GM12891 (cell line): ENCODE measurements at places on chromosomes 11 and 22.

DNA sequence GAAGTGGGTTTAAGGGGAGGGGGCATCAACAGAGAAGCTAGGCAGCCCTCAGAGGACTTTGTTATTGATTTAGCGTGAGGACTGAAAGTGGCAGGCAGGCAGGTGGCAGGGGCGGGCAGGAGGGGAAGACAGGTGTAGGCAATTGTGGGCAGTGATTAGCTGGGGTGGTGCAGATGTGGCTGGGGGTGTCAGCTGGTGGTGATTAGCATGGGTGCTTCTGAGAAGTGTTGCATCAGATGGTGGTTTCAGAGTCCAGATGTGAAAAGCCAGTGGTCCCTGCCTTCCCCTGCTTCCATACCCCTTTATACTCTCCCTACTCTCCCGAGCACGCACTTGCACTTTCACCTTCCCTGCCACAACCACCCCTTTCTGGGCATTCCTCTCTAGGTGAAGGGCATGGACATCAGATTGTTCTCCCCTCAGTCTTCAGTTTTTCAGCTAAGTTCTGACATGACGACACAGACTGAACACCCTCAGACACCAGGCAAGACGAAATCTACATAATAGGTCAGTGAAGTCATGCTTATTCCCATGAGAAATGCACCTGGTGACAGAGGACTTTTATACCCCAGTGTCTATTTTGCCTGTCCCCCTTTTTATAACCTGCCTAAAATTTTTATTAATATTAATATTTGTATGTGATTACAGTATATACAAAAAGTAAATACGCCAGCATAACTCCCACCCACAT, 435.7 kb upstream of the CADM1 start:
- DNase-seq: no peak

- no peak for DNase-seq
These were observed 18.3 kb downstream of the ATG16L2 start for GRCh38 chr11:72832301-72833082.

DNA sequence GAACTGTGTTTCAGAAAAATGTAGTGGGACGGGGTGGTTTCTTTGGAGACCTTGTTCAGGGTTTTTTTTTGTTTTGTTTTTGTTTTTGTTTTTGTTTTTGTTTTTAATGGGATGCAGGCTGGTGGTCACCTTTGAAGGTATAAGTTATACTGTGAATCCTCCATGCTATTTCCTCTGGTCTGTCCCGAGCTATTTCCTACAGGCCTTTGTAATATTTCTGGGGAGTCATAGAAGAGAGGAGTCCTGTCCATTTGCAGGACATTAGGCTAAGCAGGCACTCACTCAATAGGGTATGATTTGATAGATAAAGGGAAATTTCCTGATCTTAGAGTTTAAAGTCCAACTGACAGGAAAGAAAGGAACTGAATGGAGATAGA, 78.0 kb downstream of the TRAF6 start:
- no peak for DNase-seq

- DNase-seq: no peak
These were observed 705.4 kb upstream of the TENM4 start for GRCh38 chr11:80146232-80146631.

- no peak for DNase-seq
These were observed 2.3 kb downstream of the CTTN start for GRCh38 chr11:70400643-70401042.

GRCh38 chr11:93905384-93905783, 55.0 kb upstream of the VSTM5 start:
- no peak for DNase-seq

DNA sequence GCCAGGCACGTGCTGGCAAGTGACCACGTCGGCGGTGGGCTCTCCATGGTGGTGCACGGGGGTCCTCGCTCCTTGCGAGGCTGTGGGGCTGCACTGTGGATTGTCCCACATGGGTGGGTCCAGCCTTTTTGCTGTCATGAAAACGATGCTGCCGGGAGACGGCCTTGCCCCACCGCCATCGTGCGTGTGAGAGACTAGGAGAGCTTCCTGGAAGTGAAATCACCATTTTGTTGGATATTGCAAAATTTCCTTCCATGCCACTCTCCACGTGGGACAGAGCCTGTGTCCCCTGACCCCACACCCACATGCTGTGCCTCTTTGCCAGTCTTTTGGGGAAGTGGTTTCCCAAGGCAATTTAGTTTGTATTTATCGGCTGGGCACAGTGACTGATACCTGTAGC, 18.2 kb upstream of the GRAMD4 start:
- no peak for DNase-seq

- DNase-seq: no peak
These were observed 97.6 kb downstream of the TRIM29 start for GRCh38 chr11:120040151-120040840.

- DNase-seq: no peak
These were observed 40.2 kb upstream of the EMID1 start for GRCh38 chr22:29165321-29166060.

DNA sequence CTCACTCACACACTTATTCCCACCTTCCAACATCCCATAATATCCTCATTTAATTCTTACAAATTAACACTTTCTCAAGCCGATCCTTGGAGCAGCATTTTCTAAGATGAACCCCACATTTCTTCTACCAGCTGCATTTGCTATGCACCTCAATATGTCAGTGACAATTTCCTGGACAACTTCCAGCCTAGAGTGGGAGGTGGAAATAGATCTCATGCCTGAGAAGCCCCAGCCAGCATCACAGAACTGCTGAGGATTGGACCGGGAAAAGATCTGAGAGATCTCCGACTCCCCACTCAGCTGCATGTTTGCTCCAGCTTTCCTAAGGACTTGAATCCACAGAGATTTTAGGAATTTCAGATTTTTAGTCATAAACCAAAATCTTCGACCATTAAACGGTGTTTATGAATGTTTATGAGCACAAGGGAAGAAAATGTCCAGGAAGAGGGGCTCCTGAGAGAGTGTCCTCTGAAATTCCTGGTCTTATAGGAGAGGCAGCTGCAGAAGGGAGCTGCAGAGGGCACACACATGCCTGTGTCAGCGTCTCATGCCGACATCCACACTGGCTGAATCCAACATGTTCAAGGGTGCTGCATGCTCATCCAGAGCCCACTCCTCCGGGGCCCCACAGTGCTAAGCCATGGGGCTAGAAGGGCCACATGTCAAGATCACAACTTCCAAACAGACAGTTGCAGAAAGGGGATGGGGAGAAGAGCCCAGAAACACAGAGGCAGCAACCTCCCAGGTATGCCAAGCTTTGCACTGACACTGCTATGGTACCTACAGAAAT, 68.6 kb downstream of the MICAL3 start:
- DNase-seq: no peak

DNA sequence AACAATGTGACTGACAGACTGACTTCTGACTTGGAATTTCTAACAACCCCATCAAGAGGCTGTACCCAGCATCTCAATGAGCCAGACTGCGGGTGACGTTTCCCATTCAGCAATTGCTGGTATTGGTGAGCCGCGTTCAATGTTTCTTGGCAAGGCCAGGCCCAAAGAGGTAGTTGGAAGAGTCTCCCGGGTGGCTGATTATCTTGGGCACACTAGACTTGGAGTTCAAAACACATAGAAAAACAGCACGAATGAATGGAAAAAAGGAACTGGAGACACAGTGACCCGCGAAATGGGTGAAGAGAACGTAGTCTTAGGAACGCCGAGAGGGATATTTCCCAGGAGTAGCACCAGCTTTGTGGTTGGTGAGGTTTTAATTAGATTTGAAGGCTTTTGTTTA, 115.7 kb downstream of the RPS6KA4 start:
- no peak for DNase-seq

GRCh38 chr11:34302046-34302921, 55.5 kb downstream of the ABTB2 start:
- DNase-seq: no peak

DNA sequence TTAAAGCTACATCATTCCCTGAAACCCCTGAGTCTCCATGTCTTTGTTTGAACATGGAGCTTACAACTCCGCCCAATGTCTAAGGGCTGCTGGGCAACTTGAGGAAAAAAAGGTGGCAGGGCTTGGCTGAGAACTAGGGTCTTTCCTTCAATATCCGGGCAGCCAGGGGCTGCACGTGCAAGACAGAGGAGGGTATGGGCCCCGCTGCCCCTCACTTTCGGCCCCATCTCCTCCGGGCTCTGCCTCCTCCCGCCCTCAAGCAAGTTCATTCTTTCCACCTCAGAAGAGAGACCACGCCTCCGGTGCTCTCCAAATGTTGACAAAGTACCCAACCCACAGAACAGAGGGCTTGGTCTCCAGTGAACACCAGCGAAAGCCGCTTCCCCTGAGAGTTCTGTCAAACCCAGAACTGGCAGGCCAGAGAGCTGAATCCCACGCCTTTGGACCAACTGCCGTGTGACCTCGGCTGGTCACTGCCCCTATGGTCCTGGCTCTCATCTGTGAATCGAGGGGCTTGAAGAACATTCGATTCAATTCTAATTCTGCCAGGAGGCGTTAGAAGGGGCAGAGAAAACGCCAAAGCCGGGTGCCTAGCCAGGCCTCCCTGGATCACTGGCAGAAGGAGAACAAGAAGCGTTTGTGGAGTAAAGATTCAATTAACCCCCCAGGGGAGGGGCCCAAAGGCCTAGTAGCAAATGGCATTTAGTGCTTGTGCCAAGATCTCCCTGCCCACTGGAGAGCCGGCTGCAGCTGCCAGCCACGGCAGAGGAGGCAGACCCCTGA, 7.3 kb downstream of the PDGFB start:
- no peak for DNase-seq

GRCh38 chr11:81104051-81104450, 1629.6 kb downstream of the FAM181B start:
- DNase-seq: no peak

DNA sequence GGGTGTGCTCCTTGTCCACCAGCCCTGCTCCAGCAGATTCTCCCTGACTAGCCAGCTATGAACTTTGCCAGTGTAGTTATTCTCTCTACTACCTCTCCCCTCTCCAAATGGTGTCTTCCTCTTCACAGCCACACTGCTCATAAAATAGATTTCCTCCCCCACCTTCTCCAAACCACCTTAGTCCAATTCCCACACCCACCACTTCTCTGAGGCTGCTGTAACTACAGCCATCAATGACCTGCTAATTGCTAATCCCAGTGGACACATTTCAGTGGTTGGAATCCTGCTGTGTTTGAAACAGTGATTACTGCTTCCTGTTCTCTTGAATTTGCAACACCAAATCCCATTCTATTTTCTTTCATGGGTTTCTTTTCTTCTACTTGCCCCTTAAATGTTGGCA, 23.4 kb downstream of the SYT9 start:
- no peak for DNase-seq

DNA sequence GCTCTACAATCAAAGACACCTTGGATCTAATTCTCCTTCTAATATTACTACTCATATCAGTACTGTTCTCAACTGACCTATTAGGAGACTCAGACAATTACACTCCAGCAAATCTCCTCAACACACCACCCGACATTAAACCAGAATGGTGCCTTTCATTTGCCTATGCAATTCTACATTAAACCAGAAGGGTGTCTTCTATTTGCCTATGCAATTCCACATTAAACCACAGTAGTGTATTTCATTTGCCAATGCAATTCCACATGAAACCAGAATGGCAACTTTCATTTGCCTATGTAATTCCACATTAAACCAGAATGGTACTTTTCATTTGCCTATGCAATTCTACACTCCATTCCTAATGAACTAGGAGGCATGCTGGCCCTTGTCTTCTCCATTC, 15.3 kb upstream of the APOL3 start:
- no peak for DNase-seq

GRCh38 chr11:74479732-74480123, 12.4 kb upstream of the KCNE3 start:
- no peak for DNase-seq

- no peak for DNase-seq
These were observed 11.4 kb downstream of the ARAP1 start for GRCh38 chr11:72740562-72741428.

DNA sequence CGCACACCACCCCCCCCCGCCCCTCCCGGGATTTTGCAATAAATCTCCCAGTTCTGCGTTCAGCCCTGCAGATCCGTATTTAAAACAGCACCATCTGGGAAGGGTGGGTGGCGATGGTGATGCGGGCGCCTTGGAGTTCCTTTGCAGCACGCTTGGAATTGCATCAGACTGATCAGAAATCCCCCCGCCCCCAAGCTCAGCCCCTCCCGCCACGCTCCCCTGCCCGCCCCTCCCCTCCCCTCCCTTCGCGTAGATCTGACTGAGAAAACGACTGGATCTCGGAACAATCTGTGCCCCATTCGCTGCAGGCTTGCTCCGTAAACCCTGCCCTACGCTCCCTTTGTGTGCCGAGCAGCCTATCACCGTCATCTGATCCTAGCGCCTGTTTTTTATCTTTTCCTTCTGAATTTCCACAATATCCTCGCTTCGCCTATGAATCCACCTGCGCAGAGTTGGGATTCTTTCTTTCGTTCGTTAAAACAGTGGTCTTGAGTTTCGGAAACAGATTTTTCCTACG, 18.1 kb upstream of the BDNF start:
- no peak for DNase-seq

- no peak for DNase-seq
These were observed 19.3 kb downstream of the ART5 start for GRCh38 chr11:3622521-3622920.

DNA sequence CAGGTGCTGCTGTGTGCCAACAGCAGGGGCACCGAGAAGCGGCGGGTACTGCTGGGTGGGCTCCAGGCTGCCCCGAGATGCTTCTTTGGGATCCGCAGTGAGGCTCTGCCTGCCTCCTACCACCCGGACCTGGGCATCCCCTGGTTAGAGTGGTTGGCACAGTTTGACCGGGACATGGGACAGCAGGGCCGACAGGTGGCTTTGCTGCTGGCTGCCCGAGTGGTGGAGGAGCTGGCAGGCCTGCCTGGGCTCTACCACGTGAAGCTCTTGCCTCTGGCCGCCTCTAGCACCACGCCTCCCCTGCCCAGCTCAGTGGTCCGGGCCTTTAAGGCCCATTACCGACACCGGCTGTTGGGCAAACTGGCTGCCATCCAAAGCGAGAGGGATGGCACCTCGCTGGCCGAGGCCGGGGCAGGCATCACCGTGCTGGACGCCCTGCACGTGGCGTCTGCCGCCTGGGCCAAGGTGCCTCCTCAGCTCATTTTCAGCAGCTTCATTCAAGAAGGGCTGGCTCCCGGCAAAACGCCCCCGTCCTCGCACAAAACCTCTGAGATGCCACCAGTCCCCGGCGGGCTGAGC, 1.9 kb downstream of the TIGD3 start:
- no peak for DNase-seq

DNA sequence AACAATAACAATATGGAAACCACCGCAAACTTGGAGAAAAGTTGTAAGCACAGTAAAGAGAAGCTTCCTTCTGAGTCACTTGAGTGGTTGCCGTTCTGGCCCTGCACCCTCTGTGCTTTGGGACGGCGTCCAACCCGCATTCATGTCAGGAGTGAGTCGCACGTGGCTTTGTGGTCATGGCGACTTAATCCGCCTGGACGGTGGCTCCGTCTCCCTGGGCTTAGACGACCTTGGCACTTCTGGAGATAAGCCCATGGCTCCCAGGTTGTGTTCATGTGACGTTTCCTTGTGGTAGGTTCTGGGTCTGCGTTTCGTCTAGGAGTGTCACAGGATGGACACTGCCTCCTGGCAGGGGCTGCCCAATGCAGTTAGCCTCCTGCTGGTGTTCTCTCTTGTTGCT, 40.5 kb downstream of the TPCN2 start:
- no peak for DNase-seq

GRCh38 chr11:95715777-95716241, 73.8 kb downstream of the FAM76B start:
- DNase-seq: no peak
